ENCODE measurements at places on chromosomes 13 and 19. TPM values are rescaled to one million over a fixed set of nuclear protein-coding genes. Genes with fewer than 3 reads are reported as not detected.

GRCh38 chr13:45206340-45206739 lies 5.5 kb upstream of the KCTD4 start:
- DNase-seq: peak; percentile 89

DNA sequence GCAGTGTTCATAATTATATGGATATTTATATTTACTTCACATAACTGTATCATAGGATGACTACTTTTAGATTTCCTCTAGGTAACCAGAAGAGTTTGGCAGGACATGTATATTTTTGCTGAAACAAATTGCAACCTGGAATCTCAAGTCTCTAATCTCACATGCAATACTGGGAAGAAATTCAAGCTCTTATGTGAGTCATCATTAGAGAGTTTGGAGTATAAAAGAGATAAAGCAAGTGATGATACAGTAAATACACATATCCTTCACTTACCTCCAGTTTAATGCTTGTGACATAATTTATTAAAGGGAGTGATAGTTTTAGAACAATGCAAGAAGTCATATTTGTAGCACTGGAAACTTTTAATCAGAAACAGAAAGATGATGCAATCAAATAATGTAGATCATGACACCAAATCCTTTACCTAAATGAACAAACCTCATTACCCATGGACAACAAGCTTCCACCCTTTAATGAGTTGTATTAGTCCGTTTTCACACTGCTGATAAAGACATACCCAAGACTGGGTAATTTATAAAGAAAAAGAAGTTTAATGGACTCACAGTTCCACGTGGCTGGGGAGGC lies 15.8 kb upstream of the OR7A17 start:
- no peak for DNase-seq

- no peak for DNase-seq
Measured at GRCh38 chr19:35005256-35005977, 5.3 kb downstream of the GRAMD1A start.

DNA sequence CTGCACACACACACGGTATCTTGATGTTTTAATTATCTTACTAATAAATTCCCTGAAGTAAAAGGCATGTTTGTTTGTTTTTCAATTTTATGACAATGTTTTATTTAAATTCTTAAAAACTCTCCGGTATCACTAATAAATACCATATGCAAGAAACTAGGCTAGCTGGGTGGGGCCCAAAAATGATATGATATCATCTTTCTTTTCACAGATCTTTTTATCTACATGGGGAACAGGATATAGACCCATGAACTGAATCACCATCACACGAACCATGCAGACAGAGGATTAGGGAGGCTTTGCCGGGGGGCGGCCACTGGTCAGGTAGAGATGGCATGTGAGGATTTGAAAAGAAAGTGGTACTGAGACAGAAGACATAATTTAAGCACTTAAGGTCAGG lies 266.4 kb downstream of the ENOX1 start:
- no peak for DNase-seq

GRCh38 chr19:44636439-44637389 lies 7.0 kb upstream of the PVR start:
- DNase-seq: no peak

- no peak for DNase-seq
Measured at GRCh38 chr19:38234615-38235014, 10.6 kb upstream of the DPF1 start.

DNA sequence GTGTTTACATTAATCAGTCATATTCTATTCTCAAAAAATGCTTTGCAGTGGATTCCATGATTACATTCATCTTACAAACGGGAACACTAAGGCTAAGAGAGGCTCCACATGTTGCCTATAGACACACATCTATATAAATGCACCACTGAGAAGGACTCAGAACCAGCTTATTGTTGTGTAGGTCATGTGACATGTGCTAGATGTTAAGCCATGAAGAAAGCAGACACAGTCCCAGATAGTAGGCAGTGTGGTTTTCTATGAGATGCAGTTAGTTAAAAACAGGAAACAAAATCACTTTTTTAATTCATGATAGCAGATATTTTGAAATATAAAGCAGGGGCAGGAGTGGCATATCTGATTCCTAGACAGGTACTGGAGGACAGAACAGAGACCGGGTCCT lies 10.7 kb downstream of the SIGLEC6 start:
- no peak for DNase-seq

DNA sequence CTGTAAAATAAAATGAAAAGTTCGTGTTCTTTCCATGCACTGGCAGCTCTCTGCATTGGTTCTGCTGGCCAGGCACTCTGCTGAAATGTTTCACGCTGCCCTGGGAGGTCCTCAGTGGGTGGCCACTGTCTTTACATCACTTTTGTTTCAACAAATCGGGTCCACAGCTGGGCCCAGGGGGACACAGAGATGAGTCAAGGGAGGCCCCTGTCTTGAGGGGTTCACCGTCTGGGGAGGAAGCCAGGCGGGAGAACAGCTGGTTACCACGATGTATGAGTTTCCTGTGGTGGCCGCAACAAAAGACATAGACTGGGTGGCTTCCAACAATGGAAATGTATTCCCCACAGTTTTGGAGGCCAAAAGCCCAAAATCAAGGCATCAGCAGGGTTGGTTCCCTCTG lies 5.1 kb upstream of the KLF2 start:
- peak; percentile 49 for DNase-seq

DNA sequence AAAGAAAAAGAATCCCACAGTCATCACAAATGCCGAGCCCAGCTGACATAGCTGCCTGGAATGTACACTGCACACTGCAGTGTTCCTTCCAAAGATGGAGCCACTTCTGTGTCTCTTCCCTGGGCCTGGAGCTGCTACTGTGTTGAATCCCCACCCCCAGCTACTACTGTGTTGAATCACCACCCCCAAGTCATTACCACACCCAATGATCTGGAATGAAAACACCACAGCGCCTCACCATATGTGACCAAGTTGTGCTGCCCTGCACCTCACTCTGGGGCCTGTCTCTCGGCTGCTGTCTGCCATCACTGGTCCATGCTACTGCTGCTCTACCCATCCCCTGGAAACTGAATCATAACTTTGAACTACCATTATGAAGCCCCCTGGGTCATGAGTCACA lies 861.2 kb downstream of the UQCRFS1 start:
- DNase-seq: no peak

DNA sequence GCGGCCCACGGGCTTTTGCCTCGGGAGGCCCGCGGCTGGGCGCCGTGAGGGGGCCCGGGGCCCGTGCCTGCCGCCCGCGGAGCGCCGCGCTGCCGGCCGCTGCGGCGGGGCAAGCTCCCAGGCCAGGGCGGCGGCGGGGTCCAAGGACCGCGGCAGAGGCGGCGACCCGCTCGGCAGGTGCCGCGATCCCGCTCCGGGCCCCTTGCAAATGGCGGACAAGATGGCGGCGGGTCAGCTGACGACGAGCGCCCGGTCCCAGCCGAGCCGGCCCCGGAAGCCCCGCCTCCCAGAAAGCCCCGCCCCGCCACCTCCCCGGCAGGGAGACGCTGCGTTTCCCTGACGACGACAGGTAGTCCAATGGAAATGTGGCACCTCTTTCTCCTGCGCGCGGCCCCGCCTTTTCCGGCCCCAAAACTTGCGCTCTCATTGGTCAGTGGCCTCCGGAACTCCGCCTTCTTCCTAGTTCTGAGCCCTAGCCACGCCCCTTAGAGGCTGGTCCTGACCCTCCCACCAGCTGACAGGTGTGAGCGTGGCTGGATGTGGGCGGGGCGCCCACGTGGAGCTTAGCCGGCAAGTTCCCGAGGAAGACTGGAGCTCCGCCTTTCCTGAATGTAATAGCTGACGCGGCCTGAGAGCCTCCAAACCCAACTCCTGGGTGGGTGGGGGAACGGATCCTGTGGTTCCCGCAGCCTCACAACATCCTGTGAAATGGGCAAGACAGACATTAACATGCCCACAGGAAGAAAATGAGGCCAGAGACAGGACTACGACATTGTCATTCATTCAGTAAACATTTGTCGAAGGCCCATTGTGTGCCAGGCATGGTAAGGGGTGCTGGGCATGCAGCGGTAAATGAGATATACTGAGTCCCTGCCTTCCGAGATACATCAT lies at the start of gene AP3D1:
TSS of gene AP3D1 (minus strand) at position 228 of the 891 bp plus-strand sequence. CDS start 232 bp downstream, outside the sequence.
- peak; percentile 100 for DNase-seq

DNA sequence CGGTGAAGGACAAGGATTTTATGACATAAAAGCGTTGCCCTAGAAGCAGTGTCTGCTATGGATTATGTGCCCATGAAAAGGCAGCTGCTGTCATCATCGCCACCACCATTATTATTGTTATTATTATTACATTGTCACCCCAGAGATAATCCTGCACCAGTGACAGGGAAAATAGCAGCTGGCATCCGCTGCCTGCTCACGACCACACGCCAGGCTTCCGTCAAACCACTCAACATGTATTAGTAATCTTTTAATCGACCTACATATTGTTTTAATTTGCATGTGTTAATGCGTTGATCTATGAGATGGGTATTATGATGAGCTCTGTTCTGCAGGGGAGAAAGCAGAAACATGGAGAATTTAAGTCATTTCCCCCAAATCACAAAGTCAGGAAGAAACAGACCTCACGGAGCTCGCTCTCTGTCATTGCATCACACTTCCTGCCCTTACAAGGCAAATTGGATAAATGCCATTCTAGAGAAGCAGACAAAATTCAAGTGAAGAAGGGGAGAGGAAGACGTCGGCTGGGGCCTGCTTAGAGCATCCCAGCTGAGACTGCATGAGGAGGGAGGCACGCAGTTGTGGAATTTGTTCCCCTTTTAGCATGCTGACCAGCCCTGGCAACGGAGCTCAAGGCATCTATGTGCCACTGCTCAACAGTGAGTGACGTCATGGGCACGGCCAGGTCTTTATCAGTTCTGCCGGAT lies at the start of gene FFAR3:
TSS of gene FFAR3 (plus strand) at position 594 of the 707 bp plus-strand sequence. CDS start 431 bp downstream, outside the sequence.
- DNase-seq: peak; percentile 51

- no peak for DNase-seq
Measured at GRCh38 chr13:63901630-63902029, 2486.0 kb upstream of the PCDH20 start.

DNA sequence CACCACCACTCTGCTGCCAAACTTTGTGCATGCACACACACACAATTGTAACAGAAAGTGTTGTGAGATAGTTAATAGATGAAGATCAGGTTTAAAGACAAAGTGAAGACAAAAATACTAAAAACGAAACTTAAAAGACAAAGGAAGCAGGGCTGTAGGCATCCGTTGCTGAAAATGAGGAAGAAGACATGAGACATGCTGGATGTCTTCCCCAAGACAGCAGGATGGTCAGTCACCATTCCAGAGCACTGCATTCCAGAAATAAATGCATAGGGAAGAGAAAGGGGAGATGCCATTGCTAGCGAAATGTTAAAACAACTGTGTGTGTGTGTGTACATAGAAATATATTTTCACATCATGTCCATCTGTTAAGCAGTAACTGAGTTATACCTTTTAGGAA lies 520.1 kb downstream of the SUCLA2 start:
- DNase-seq: no peak

DNA sequence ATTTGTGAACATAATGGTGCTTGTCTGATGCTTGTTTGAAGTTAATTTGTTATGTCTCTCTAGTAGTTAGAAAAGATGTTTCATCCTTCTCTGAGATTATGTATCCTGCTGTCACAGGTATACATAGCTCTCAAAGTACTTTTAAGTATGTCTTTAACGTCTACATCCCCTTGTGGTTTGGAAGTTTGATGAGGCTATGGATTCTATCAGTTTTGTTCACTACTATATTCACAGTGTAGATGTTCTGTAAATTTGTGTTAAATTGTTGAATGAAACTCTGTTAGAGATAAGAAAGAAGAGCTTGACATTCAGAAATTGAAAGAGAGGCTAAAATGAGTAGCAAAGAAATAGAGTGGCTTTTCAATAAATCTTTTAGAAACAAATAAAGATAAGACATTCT lies 304.6 kb upstream of the MIR17HG start:
- no peak for DNase-seq

DNA sequence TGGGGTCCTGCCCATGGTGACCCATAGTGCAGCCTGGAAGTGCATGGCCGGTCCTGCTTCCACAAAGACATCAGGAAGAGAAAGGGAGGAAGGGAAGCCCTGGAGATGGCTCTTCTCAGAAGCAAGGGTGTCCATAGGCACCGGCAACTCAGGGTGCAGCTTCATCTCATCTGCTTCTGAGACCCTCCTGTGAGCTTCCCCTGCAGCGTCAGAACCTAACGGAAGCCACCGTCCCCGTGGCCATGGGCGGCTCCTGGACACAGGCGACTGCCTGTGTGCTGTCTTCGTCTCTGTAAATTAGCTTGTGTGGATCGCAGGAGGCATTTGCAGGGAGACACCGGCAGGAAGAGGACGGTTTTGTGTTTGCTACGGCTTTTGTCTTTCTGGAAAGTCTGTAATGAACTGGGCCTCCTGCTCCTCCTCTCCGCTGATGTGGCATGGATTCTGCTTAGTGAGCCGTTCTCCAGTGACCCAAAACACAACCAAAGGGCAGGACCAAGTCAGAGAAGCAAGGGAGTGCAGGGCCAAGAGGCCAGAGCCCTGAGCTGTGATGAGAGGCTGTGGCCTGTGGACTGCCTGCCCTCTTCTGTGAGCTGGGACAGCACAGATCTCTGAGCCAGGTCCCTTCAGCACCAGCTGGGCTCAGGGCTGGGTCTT lies 2.5 kb downstream of the ATP4B start:
- no peak for DNase-seq

DNA sequence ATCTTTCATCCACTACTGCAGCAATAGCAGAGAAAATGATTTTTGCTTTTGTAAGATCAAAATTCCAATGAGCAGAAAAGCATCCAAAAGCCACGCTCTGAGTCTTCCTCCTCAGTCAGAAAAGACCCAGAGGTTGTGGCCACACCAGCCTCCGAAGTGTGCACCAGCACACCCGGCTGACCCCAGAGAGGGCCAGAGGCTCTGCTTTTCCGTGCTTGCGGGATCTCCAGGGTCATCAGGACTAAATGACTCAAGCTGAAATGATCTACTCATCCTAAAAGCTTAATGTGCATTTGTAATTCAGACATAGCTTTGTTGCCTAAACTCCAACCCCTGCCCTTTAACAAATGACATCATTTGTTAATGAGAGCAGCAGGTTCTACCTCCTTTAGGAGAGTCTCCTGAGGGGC lies 16.5 kb downstream of the RXFP2 start:
- no peak for DNase-seq

GRCh38 chr13:54241719-54242118 lies 1213.1 kb downstream of the OLFM4 start:
- DNase-seq: no peak

- DNase-seq: no peak
Measured at GRCh38 chr13:95647321-95647720, 2.8 kb upstream of the DZIP1 start.

GRCh38 chr19:41175801-41176777 lies 16.9 kb upstream of the CYP2S1 start:
- peak; percentile 36 for DNase-seq

CD209 gene
- total RNA-seq: under 0.01 TPM

PSPN gene
- total RNA-seq: 1.1 TPM

KLK14 gene
- total RNA-seq: not detected

ZNF724 gene
- 8.7 TPM for total RNA-seq

TMEM145 gene
- total RNA-seq: not detected

ZNF560 gene
- 0.14 TPM for total RNA-seq

Measured in dermis blood vessel endothelial cell (primary cell).